ENCODE measurements at places on chromosomes 12 and 14.

DNA sequence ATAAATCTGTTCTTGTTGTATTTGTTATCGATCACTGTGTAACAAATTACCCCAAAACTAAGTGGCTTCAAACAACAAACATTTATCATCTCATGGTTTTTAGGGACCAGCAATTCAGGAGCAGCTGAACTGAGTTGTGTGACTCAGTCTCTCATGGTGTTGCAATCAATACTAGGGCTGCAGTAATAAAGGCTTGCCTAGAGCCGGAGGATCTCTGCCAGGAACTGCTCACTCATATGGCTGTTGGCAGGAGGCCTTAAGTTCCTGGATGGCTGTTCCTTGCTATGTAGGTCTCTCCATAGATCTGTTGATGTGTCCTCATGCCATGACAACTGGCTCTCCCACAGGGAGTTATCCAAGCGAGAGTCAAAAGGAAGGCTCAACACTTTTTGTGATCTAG is 3.8 kb upstream of the PSMC6 start:
- no peak for DNase-seq

DNA sequence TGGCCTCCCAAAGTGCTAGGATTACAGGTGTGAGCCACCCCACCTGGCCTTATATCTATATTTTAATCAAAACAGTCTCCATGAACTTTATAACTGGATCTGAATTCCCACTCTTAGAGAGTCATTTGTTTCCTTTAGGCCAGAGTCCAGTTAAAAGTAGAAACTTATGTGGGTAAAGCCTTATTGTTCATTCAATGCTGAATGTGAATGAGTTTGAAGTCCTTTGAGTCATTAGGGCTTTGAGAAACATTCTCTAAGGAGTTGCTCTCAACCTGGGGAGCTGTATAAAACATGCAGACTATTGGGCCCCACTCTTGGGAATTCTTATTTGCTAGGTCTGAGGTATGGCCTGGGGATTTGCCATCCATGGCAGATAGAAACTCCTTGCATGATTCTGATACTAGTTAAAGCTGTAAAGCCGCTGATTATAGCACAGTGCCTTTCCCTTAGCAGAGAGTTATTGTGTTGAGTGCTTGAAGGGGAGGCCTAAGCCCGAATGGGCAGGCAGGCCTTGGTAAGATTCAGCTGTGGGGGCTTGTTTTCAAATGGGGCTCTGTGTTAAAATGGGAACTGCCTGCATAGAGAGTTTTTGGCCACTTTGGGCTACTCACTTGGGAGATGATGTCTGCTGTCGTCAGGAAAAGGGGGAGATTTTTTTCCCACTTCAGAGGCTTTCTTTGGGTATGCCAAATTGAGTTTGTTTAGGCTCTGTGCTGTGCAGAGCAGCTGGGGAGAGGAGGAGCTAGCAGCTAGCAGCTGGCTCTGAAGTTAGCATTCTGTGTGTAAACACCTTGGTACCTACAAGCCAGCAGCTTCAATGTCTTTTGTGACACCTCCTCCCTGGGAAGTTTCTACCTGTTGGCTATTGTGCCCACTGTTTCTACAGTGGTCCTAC is 117.5 kb downstream of the DACT1 start:
- DNase-seq, result no peak

DNA sequence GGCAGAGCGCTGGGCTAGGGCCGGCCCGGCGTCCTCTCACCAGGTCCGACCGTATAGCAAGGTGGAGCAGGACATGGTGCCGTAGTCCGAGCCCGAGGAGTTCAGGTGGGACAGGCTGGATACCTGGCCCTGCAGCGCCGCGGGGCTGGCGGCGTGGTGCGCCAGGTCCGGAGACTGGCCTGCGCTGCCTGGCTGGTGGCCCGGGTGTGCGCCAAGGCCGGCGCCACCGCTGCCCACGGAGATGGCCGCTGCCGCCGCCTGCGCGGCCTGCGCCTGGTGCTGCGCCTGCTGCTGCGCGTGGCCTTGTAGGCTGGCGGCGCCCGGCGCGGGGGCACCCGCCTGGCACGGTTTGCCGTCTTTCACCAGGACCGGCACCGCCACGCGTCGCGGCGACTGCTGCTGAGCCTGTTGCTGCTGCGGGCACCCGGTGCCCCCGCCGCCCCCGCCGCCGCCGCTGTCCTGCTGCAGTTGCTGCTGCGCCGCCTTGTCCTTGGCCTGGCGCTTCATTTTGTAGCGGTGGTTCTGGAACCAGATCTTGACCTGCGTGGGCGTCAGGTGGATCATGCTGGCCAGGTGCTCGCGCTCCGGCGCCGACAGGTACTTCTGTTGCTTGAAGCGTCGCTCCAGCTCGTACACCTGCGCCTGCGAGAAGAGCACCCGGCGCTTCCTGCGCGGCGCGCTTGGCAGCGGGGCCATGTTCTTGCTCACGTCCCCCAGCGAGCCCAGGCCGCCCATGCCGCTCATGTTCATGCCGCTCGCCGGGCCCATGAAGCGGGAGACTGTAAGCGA is 2.6 kb downstream of the NKX2-1 start:
- no peak for DNase-seq

DNA sequence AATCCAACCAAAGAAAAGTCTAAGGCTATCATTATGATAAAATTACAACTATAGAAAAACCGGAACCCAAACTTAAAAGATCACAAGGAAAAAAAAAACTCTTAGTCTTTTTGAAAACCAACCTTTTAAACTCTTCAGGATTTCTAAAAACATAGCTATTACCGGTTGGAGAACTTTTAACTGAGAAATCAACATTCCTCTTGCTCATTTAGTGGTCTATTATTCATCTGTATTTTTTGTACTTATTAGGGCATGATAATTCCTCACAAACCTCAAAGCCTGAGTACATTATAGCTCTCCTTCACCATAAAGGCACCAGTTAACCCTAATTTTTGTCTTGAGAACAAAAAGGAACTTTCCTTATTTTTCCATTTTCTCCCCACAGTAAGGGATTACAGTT is 10.4 kb downstream of the LUM start:
- no peak for DNase-seq

DNA sequence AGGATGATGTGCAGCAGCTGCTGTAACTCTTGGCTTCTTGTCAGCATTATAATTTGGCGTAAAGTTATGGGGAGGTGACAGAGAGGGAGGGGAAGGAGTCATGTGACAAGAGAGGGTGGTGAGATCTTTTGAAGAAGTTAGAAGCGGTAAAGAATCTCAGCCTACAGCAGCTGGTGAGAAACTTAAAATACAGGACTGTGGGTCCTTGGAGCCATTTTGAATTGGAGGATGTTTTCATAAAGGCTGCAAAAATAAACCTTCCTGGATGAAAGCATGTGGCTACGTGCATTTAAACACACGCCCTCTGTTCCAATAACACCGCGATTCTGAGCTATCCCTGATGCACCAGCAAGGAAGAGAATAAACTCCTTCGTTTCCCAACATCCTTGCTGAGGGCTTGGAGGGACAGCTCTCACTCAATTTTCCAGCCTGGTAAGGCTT is 133.7 kb downstream of the TMEM30B start:
- DNase-seq, result no peak

DNA sequence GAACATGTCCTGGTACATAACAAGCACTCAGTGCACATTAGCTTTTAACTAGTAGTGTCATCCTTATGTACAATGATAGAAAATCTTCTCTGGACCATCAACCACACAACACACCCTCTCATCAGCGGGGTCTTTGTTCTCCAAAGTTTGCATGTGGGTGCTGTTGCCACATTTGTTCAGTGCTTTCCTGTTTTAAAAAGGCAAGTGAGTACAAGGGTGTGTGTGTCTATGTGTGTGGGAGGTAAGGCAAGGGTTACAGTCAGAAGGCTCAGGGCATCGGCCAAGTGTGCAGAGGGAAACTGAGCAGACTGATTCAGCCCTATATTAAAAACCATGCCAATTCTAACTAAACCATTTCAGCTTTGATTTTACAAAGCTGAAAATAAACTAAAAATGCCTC is 17.9 kb downstream of the KRT76 start:
- no peak for DNase-seq

- no peak for DNase-seq
These were observed 70.9 kb downstream of the FERMT2 start for GRCh38 chr14:52879958-52880357.

DNA sequence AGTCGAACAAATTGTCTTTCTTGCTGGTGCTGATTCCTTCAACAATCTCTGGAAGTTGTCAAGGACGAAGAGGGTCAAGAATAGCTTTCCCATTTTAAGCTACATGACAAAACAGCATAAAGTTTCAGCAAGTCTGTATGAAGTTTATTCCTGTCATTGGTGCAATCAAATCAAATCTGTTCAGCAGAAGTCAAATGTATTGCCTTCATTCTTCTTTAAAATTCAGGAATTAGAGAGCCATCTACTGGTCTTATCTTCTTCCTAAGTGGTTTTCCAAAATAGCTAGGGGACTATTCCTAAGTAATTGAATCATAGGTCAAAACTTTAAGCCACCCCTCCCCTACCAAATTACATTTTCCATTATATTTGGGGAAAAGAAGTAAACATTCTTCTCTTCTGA is 990.2 kb downstream of the GALC start:
- no peak for DNase-seq

DNA sequence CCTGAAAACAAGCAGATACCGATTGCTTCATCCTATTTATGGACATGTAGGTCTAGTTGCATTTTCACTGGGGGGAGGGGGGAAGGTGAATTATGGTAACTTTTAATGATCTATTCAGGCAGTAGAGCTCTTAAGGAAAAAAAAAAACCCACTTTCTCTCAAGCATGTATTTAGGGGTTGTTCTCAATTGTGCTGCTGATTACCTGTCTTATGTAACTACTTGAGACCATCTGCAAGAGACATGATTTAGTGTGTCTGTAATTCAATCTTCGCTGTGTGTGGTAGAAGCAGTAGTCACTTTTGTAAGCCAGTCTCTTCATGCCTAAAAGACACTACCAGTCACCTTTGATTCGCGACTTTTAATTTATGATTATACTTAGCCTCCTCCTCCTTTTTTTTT is 8.9 kb downstream of the CALM1 start:
- DNase-seq, result no peak

DNA sequence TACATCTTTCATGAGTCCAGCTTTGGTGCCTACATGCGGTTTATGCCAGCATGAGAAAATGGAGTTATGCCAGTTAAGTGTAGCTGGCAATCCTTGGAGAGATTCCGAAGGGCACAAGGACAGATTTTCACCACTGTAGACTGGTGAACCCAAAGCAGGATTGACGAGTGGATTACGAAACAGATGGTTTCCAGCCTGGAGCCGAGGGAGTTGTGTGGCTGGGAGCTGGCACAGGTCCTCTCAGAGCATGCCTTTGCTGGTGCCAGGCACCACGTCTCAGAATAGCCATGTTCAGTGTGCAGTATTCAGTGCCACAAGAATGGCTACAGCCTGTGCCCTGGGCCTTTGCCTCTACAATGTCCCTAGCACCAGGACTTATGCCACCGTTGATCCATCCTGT is 13.2 kb downstream of the KCNH3 start:
- no peak for DNase-seq
